CD8-positive, alpha-beta T cell (primary cell): ENCODE measurements at places on chromosomes 4 and X.

GRCh38 chr4:174869339-174869738 lies 40.3 kb upstream of the GLRA3 start:
- DNase-seq, result no peak

- DNase-seq, result no peak
These were observed 1932.6 kb upstream of the TENM3 start for GRCh38 chr4:180310616-180311015.

GRCh38 chr4:189147005-189147929 lies 793.4 kb upstream of the FRG1 start:
- DNase-seq, result no peak

- no peak for DNase-seq
These were observed 18.0 kb downstream of the STARD8 start for GRCh38 chrX:68665502-68665901.

- DNase-seq, result no peak
These were observed 238.8 kb downstream of the GRIA3 start for GRCh38 chrX:123422875-123423274.

GRCh38 chr4:169906104-169906503 lies 120.1 kb downstream of the MFAP3L start:
- no peak for DNase-seq

DNA sequence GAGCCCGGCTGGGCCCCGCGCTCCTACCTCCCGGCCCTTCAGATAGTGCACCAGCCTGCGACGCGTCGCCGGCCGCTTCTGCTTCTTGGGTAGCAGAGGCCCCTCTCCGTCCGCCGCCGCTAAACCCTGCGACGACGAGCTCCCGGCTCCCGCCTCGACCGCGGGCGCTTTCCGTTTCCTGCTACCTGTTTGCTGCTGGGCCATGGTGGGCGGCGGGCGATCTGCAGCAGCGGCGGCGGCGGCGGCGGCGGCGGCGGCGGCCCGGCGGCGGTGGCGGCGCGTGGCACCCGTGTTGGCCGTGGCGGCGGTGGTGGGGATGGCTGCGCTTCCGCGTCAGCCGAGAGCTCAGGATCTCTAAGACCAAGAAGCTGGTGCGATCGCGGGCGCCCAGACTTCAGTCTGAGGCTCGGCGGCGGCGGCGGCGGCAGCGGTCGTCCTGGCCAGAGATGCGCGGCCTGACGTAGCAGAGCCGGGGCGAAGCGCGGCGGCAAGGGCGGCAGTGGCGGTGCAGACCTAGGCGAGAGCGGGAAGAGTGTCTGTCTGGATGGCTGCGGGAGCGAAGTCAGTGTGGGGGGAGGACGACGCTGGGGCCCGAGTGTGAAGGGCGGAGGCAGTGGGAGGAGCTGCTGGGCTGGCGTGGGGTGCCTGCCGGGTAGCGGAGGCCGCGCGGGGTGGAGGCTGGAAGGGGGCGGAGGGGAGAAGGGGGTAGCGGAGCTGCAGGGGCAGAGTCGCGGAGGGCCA lies at the start of gene DCAF12L2:
DCAF12L2 (minus strand) TSS at position 569 of the 741 bp plus-strand sequence; CDS start at position 204, 365 bp downstream.
- no peak for DNase-seq

DNA sequence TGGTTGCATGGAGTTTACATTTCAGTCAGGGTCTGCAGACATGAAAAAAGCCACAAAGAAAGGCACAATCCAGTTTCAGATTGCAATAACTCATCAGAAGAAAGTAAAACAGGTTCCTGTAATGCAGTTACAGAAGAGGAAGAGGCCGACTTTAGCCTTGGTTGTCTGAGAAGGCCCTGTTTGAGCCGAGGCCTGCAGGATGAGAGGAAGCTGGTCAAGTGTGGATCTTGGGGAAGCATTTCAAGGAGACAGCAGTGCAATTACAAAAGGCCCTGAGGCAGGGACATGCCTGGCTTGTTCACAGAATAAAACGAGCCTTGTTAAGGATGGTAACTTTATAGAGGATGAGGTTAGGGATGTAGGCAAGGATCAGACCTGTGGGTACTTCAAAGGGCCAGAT lies 62.4 kb downstream of the AFF2 start:
- no peak for DNase-seq

GRCh38 chr4:149741186-149741831 lies 74.3 kb downstream of the IQCM start:
- no peak for DNase-seq

DNA sequence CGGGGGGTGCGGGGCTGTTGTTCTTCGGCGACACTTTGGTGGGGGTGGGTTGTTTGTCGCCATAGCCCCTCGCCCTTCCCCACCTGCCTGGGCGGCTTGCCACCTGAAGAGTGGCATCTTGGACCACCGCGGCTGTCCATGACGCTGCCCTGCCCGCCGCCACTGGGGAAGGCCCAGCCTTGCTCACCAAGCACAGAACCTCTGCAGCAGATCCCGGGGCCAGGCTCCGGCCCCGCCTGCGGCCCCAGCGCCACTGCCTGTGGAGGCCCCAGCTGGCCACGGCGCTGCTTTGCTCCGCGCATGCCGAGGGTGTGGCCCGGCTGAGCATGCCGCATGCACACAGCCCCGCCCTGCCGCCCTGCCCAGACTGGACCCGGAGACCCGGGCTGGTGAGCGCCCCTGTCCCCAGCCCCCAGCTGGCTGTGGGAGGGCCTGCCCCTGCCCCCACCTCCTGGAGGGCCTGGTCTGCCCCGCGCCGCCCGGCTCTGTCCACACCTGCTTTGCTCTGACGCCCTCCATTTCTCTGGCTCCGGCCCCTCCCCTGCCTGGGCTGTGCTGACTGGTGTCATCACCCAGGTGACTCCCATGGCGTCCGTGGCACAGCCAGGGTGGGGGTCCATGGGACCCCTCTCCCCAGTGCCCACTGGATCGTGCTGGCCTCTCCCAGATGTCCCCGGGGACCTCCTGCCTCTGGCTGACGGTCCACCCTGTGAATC lies 5.3 kb downstream of the NAT8L start:
- no peak for DNase-seq

DNA sequence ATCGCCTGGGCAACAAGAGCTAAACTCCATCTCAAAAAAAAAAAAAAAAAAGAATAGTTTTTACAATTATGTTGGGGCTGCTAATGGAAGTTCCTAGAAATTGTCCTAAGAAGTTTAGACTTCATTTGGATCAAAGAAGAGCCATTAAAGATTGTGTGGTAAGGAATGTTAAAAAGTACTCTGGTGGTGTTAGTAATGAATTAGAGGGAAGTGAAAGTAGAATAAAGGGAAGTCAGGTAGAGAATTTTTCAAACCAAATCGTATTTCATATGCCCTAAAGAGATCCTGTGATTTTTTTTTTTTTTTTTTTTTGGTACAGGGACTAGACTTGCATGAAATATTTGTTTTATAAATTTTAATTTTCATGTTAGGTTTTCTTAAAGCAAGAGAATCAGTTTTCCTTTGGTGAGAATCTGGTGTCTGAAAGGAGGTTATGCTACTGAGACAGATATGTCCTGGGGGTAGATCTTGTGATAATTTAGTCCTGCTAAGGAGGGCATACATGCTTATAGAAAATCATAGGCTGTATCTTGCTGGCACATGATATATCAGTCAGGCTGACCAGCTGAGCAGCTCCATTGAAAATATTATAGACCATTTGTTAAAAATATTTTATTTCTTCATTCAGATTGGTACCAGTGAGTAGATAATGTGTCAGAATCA lies 10.7 kb downstream of the SEC24B start:
- no peak for DNase-seq

- DNase-seq, result no peak
These were observed 85.9 kb downstream of the RASL11B start for GRCh38 chr4:52948057-52948423.

DNA sequence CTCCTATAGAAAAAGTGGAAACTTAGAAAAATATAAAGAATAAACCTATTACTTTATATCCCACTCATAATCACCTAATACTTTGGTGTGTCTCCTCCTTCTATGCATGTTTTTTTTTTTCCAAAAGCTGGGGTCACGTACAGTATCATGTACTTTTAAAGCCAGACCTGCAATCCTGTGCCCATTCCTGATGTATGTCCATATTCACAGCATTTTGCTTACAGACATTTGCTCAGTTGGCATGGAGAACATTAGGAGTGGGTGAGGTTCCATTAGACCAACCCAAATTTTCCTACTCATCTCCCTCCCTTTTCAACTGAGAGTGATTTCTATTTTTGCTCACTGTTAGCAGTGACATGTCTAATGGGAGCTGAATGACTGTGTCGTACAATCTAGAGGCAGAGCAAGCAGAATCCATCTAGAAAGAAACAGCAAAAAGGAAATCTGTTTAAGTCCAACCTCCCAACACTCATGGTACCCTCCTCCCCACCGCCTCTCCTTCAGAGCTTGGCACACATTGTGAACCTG lies 195.6 kb upstream of the KLF3 start:
- no peak for DNase-seq

GRCh38 chrX:20143561-20143960 lies 1.9 kb upstream of the EIF1AX start:
- no peak for DNase-seq

DNA sequence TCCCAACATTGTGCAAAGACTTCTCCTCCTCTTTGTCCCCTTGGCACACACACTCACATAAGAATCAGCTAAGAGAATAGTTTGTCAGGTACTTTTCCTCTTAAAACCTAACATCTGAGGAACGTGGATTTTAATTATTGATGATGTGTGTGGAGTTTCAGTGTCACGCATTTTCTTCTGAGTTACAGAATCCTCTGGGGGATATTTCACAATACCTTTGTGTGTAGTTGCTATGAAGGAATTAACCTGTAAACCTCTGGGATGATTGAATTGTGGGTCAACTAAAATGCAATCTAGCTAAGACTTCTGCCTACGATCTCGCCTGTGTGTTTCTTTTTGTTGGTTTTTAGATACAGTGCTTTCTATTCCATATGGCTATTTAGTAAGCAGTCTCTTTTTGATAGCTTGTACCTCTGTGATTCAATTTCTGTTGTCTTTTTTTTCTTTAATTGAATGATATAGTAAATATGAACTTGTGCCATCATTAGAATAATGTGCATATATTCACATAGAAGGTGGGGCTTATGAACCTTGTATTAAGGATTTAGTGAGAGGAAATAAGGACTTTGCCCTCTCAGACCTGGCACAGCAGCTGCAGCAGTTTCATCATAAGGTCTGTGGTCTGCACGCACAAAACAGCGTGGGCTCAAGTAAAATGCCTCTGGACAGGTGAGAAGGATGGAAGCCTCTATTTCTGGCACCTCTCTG lies 99.2 kb downstream of the TSPAN7 start:
- DNase-seq, result no peak

DNA sequence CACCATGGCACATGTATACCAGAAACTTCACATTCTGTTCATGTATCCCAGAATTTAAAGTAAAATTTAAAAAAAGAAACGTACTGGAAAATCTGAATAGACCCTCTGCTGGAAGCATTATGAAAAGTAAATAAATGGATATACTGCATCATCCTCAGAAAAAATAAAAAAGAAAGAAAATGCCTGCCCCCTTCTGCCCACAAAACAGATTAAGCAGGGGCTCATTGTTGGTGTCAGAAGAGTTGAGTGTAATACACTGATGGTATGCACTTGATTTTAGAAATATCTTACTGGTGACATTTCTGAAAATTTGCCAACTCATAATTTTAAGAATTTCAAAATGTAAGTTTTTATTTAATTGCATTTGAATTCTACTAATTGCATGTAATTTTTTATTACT lies 77.8 kb downstream of the LRP2BP start:
- no peak for DNase-seq

- DNase-seq, result no peak
These were observed 227.9 kb downstream of the HNRNPD start for GRCh38 chr4:82145850-82146249.

- no peak for DNase-seq
These were observed 114.8 kb upstream of the MAP9 start for GRCh38 chr4:155491336-155492120.

DNA sequence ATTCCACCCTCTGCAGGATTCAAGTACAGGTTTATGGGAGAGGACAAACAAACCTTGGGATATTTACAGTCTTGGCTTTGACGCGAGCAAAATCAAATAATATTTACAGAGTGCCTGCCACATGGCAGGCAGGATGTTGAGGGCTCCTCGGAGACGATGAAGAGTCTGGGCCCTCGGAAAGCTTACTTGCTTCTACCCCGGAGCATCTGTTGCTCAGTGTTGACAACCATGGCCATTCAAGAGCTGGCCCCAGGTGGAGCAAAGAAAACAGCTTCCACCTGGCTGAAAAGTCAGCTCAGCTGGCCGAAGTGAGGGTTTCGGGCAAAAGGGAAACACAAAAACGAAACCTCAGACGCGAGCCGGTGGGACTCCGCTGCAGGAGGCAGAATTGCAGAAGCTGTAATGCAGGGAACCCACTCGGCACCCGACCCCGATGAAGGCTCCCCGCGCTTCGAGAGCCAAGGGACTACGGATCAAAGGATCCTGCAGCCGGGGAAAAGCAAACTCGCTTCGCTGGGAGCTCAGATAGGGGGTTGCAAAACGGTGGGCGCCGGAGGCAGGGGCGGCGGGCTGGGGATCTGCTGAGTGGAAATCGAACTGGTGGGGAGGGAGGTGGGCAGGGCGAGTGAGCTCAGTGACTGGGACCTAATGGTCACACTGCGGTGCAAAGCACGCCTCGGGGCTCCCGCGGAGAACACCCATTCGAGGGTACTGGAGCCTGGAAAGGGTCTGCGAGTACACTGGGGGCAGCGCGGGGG lies 805 bp downstream of the ATP8A1 start:
- peak; percentile 31 for DNase-seq

DNA sequence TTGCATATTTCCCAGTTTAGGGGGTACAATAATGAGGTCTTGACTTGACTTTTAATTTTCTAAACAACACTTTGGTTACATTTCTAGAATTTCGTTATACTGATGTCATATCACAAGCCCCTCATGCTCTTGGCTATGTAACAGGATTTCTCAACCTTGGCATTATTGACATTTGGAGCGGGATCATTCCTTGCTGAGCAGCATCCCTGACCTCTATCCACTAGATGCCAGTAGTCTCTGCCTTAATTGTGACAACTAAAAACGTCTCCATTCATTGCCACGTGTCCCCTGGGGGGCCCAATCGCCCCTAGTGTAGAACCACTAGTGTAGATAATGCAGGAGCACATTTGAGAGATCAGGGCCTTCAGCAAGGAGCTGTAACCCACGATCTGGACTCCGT lies 234.2 kb upstream of the MID1 start:
- DNase-seq, result no peak

GRCh38 chr4:188971125-188971524 lies 831.9 kb downstream of the TRIML1 start:
- no peak for DNase-seq

DNA sequence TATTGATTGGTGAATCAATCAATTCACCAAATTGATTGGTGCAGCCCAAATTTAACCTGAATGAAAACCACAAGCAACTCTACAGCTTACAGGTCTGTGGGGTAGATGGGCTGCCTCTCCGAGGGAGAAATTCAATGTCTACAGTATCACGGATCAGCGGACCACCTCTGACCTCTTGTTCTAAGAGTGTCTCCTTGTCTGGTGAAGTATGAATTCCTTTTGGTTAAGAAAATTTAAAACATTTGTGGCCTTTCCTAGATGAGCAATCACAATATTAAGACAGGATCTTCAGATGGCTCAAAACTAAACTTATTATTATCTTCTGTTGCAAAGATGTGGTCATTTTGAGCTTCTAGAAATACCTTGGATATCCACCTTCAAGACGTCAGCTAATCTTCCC lies 153.3 kb downstream of the IL15 start:
- DNase-seq, result no peak
